ENCODE measurements at places on chromosomes 16 and 17.

- DNase-seq = no peak
These were observed 116.5 kb downstream of the CMIP start for GRCh38 chr16:81560979-81561657.

- DNase-seq = no peak
These were observed 3.0 kb upstream of the BAHCC1 start for GRCh38 chr17:81391936-81392908.

- DNase-seq = no peak
These were observed at the start of gene SCARF1 for GRCh38 chr17:1645207-1646171. TSS of gene SCARF1 (minus strand) at chr17:1645732. CDS start at chr17:1645697, 35 bp downstream.

DNA sequence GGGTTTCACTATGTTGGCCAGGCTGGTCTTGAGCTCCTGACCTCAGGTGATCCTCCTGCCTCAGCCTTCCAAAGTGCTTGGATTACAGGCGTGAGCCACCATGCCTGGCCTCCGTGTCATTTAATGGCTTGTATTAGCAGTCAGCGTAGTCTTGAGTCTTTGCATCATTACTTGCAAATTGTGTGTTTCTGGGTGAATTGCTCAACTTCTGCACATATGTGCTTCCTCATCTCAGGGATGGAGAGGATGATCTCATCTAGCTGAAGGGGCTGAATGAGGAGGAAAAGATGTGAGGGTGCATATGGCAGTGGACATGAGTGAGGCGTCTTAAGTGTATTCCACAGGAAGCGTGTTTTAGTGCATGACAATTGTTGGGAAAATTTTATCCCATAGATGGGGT lies 155.8 kb downstream of the SNX29 start:
- no peak for DNase-seq

- DNase-seq = no peak
These were observed 23.6 kb downstream of the ALOX12B start for GRCh38 chr17:8063761-8064534.

DNA sequence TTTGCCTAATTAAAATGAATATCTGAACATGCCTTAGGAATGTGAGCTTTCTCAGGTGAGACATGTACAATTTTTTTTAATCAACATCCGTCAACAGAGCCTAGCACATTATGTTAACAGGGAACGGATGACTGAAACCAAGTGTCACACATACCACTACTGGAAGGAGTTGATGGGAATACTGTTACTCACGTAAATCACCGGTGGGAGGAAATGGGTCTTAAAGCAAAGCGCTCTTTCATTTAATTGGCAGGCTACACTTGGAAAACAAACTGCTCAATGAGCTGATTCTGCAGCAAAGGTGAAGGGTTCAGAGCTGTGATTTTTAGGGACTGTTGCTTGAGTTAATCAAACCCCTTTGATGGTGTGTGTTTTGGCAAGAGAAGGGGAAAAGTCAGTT lies 4.8 kb downstream of the CPPED1 start:
- DNase-seq = no peak

- DNase-seq = peak; percentile 93
These were observed 5.3 kb downstream of the RNF166 start for GRCh38 chr16:88700636-88701482.

- no peak for DNase-seq
These were observed 31.1 kb upstream of the SLC47A1 start for GRCh38 chr17:19502517-19502916.

- no peak for DNase-seq
These were observed 29.9 kb upstream of the BCAS3 start for GRCh38 chr17:60647705-60648104.

DNA sequence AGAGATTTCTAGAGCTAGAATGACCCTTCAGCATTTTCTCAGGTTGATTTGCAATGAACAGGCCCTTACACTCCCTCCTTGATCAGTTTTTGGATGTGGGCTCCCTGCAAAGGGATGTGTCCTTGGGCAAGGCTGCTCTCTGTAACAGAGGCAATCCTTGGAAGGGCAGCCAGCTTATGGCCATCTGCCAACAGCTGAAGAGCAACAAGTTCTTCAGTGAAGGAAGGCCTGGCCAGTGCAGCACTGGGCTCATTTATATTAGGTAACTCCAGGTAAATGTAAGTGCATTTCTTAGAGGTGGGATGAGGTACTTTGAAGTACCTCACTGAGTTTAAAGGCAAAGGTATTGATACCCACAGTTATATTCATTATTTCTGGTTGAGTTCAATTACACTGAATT lies 114.3 kb upstream of the KCNJ16 start:
- no peak for DNase-seq

GRCh38 chr16:79767421-79768275 lies 167.1 kb upstream of the MAF start:
- no peak for DNase-seq

DNA sequence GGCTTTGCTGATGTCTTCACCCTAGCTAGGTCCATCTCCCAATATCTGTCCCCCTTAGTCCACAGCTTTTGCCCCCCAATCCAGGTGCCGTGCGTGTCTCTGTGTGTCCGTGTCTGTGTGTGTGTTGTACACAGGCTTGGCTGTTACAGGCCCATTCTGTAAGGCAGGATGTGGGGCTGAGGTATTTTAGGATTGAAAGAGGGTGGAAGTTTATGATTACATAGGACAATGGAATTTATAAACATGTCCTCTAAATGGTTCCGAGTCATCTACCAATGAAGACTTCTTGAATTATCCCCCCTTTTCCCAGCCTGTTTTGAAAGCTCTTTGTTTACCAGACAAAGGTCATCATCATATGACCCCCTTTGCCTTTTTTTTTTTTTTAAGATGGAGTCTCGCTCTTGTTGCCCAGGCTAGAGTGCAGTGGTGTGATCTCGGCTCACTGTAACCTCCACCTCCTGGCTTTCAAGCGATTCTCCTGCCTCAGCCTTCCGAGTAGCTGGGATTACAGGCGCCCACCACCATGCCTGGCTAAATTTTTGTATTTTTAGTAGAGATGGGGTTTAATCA lies 21.9 kb downstream of the ACE start:
- DNase-seq = no peak

DNA sequence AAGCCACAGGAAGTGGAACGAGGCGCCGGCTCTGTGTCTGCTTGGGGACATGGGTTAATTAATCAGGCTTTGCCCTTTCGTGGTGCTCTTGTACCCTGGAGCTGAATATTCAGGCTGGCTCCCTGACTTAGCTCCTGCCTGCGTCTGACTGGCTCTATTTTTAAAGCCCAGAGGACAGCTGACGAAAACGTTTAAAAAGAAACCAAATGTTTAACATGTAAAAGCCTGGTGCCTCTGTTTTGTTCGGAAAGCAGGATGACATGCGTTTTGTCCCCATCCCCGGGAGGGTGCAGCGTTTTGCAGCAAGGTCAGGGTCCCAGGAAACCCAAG lies 61.1 kb downstream of the NT5M start:
- DNase-seq = no peak

DNA sequence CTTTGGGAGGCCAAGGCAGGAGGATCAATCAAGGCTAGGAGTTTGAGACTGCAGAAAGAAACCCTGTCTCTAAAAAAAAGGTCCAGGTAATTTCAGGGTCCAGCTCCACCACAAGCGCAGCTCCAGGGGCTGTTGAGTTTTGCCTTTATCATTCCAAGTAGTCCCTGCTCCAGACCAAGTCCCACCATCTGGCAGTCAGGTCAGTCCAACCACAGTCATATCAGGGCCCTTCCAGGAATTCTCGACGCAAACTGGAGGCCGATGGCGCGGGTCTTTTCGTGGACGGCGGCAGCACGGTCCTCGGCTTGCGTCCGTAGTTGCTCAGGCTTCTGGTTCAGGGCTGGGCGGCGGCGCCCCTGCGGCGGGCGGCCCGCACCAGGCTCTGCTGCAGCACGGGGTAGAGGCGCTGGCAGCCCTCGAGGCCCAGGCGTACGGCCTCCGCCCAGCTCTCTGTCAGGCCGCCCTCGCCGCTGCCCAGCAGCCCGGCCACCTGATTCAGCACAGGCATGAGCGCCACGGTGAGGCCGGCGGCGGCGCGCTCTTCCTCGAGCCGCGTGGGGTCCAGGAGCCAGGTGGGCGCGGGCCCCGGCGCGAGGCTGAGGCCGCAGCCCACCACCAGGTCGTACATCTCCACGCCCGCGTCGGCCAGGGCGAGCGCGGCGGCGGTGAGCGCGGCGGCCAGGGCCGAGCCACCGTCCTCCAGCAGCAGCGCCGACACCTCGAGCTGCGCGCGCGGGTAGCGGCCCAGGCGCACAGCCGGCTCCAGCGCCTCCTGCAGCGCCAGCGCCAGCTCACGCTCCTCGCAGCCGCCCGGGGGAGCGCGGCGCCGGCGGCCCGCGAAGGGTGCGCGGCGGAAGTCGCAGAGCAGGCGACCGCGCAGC lies 752 bp downstream of the EXOSC6 start:
- DNase-seq = peak; percentile 81

DNA sequence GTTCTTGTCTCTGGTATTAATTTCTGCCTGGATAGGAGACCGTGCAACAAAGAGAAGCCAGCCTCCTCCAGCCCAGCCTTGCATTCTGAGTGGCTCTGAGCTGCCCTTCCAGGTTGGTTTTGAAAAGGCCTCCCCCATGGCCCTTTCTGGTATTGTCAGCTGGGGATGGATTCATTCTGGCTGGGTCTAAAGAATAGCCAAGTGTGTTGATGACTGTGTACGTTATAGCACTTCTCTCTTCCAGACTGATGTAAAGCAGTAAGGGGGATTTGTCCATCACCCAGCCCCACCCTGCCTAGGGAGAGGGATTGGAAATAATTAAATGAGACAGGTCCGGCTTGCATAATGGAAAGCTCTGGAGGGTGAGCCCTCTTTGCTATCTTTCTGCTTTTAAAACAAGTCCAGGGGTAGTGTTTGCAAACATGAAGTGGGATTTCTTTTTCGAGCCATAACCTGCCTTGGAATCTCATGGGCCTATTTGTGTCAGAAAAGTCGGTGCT lies 146.4 kb downstream of the MSI2 start:
- no peak for DNase-seq

GRCh38 chr16:10552998-10553491 lies 27.4 kb downstream of the EMP2 start:
- peak; percentile 91 for DNase-seq

GRCh38 chr17:66724581-66725341 lies 110.2 kb upstream of the CACNG5 start:
- no peak for DNase-seq

DNA sequence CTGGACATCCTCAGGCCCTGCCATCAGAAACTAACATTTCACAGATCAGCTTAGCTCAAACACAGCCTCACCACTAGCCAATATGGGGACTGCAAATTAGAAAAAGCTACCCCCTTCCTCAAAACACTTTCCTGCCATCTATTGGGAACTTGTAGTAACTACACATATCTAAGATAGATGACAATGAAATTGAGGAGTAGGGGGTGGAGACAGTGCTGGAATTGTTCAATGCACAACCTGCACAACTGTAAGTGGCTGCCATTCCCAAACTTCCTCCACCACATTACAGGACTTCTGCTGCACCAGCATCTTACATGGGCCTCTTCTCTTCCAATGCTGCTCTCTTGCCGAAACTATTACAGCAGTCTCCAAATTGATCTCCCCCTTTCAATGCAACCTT lies 21.9 kb downstream of the AIPL1 start:
- DNase-seq = peak; percentile 70

GRCh38 chr16:81831722-81832126 lies 52.6 kb downstream of the PLCG2 start:
- peak; percentile 64 for DNase-seq

DNA sequence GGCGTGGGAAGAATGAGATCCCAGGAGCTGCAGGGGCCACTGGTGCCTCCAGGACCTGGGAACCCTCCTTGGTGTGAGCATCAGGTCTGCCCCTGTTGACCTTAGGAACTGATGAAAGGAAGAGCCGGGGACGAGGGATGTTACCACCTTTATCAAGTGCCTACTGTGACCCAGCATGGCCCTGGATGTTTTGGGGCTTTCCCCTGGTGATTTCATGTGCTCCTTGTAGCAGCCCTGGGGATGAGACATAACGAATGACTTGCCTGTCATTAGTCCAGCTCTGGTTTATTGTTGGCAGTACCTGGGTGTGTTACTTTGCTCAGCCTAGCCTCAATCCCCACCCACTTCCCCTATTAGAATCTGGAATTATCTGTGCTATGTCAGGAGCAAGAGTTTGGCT lies 39.9 kb downstream of the WSCD1 start:
- DNase-seq = peak; percentile 48

GRCh38 chr17:51004249-51004648 lies 116.4 kb downstream of the SPAG9 start:
- DNase-seq = no peak

GRCh38 chr16:17936766-17937402 lies 399.7 kb downstream of the NPIPA8 start:
- DNase-seq = no peak

DNA sequence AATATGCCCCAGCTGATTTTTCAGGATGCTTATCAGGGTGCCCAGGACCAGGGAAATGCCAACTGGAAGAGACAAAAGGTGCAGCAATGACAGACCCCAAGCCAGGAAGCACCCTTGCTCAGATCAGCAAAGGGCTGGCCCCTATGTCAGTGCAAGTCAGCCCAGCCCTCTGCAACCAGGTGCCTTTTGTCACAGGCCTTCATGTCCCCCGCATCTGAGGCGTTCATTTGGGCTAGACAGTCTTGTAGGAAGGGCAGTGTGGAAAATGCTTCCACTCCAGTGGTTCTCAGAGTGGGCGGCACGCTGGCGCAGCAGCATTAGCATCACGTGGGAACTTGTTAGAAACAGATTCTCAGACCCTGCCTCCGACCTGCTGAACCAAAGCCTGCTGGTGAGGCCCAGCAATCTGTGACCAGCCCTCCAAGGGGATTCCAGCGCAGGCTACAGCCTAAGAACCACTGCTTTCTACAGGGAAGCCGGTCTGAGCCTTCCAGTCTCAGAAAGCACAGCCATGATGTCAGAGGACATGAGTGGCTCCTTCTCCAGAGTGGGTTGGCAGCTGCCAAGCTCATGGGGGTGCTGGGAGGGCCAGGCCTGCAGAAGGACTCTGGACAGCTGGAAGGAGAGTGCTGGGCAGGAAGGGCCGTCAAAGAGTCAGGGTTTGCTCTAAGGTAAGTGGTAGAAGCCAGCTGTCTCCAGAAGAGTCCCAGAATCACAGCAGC lies 13.1 kb downstream of the SLC47A2 start:
- peak; percentile 21 for DNase-seq

DNA sequence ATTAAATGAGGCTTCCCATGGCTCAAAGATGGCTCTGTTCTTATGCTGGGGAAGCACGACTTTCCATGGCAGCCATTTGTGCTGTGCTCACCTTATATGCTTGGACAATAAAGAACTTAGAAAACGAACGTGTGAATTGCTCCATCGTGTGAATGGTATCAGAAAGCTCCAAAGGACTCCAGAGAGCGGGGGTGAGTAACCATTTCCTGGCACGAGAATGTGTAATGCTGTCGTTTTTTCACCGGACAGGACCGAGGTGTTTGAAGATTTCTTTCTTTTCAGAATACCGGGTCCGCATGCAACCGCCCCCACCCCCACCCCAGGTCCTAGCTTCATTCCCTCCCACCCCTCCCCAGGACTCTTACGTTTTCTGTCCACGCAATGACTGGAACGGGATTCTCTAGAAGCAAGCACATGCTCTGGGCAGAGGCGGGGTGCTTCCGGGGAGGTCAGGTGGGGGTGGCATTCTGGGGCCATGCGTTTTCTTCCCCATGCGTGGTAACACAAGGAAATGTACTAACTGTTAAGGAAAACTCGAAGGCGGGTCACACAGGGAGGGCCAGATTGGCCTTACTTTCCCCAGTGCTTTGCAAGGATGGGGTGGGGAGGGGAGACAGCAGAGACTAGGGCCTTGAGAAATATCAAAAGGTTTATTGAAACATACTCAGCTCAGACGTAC lies 26.2 kb downstream of the GPRC5B start:
- DNase-seq = no peak

- no peak for DNase-seq
These were observed 1047.9 kb upstream of the RBFOX1 start for GRCh38 chr16:6284731-6285130.

GRCh38 chr16:86748652-86749051 lies 170.3 kb downstream of the FOXL1 start:
- DNase-seq = no peak
